Stimulated activated CD4-positive, alpha-beta T cell treated with anti-CD3 and anti-CD28 coated beads, Interleukin-12 subunit alpha, Interleukin-12 subunit beta, amount 100 ng/mL, for 4 hours (primary cell): ENCODE measurements at places on chromosomes 3 and 15.

GRCh38 chr3:38636464-38636863 is 13.0 kb downstream of the SCN5A start:
- DNase-seq: no peak

DNA sequence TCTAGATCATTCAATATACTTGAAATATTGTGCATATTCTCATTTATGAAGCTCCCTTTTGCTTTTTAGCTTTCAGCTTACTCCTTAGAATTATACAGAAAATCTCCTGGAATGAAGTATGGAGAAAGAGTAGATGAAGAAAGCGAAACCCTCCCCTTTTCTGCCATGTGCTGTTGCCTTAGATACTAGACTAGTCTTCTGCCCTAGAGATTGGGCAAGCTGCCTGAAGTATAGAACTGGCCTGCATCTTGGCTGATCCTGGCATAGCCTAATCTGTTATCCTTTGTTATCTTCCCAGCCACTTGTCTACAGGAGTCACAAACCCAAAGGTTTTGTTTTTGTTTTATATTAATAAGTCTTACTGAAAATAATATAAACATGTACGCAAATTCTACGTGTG is 138.8 kb downstream of the RBPMS2 start:
- no peak for DNase-seq

GRCh38 chr3:42043099-42043813 is 47.9 kb upstream of the TRAK1 start:
- DNase-seq: no peak

DNA sequence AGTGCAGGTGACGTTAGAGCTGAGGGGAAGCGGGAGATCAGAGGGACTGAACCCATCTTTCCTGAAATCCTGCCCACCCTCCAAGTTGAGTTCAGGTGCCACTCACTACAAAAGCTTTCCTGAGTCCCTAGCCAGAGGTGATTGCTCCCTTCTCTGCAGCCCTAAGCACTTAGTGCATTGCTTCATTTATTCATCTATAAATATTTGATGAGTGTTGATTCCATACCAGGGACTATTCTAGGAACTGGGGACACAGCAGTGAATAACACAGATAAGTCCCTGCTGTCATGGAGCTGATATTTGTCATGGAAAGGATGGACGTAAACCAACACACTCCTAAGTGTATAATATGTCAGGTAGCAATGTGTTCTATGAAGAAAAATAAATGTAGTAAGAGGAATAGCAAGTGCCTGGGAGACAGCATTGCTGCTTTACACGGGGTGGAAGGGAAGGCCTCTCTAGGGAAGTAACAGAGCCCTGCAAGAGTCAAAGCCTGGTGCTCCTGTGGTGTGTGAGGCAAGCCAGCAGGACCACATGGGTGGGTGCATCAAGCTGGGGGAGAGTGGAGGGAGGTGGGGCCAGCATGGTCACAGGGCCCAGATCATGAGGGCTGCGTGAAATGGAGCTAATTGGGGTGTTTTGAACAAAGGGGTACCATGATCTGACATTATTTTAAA is 18.6 kb downstream of the ALPK3 start:
- DNase-seq: no peak

DNA sequence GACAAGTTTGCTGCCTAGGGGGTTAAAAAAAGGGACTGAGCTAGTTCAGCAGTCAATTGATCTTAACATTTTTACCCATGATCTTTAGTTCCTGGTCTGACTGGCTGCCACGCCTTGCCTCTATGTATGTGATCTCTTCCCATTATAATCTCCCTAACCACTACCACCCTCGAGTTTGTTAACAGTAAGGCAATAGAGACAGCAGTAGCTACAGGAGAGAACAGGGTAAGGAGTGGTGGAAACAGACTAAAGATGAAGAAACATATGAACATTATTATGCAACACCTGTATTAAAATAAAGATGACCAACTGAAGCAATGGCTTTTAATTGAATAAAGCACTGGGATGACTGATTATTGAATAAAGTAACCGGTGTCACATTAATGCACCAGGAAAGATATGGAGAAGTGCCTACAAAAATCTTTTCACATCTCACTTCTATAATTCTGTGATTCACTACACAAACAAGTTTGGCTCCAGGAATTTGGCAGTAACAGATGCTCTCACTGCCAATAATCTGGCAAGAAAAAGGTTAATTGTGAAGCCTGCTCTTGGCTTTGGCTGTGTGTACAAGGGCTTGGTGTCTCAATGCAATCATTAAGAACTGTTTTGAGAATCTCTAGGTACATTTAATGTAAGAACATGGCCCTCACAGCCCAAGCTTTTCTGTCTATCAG is 95.7 kb downstream of the HHLA2 start:
- no peak for DNase-seq

DNA sequence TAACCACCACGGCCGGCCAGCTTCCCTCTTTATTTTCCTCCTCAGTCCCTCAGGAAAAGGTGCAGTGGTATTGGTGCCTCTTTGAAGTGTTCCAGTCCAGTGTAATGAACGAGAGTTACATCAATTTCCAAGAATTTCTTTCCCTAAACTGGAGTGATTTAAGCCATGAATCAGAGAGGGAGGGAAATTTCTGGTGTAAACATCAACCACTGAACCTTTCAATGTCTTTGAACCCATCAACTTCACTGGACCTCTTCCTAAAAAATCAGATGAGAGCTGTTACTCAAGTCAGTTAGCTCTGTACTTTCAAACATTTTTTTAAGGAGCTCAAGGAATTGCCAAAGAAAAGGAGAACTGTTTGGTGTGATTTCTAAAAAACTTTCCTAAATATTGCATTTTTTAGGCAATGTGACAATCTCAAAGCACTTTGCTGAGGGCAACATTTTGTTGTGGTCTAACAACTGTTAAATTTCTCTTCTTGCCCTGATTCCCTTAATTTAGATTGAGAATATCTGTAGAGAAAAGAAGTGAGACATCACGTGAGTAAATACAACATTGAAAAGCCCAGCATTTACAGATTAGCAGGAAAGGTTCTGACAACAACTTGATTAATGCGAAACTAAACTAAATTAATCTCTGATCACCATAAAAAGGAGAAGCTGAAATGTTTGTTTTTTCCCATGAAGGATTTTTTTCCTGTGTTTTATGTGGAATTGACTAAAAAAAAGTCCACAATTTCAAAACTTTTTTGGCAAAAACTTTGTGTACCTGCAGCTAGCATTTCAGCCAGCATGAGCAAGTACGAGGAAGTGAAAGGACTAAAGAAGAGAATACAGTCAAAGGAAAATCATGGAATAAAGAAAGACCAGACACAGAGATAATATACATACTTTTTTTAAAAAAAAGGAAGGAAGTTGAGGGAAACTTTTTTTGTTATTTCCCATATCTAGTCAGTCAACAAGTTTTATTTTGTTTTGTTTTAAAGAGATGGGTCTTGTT is 9.1 kb upstream of the DAZL start:
- DNase-seq: no peak

- DNase-seq: no peak
These were observed 53.2 kb upstream of the PPARG start for GRCh38 chr3:12235691-12236090.
